ENCODE measurements at places on chromosomes 16 and 17.
A peak's percentile ranks its signal among the peaks of the same experiment; 100 is the strongest.

DNA sequence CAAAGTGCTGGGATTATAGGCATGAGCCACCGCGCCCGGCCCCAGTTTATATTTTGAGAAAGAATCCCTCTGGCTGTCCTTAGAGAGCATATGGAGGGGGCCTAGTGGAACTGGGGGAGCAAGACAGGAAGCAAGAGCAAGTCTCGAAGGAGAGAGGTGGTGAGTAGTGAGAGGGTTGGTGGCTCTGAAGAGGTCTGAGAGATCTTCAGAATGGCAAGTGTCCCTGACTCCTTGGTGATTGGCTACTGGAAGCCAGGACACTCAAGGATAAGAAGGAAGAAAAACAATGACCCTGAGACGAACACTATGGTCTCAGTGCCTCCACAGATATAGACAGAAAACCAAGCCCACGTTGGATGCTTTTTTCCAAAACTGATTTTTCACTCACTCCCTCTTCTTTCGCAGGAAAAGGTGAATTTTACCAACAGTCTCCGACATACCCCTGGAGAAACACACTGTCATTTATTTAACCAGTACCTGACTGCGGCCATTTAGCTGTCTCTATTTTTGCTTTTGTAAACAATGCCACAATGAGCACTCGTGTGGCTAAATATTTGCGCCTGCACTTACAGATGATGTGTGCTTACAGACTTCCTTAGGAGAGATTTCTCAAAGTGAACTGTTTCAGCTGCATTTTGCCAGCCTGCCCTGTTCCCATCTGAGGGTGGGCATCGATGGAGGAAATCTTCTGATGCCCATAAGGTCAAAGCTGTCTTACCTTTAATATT lies 15.9 kb upstream of the DOK4 start:
- peak; percentile 22 for DNase-seq

DNA sequence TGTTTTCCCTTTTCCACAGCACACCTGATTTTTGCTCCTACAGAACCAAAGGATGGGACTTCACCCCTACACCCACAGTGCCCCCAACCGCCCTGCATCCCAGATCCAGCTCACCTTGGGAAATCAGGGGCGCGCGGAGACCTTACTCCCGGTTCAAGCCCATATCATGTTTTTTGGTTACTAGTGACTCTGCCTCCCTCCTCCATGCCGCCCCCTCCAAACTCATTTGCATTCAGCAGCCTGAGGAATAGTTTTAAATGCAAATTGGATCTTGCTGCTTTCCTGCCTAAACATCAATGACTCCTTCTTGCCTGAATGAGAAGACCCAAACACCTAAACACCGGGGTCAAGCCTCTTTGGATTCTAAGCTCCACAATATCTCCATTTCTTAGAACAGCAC lies 331.8 kb downstream of the TMEM114 start:
- DNase-seq = no peak

DNA sequence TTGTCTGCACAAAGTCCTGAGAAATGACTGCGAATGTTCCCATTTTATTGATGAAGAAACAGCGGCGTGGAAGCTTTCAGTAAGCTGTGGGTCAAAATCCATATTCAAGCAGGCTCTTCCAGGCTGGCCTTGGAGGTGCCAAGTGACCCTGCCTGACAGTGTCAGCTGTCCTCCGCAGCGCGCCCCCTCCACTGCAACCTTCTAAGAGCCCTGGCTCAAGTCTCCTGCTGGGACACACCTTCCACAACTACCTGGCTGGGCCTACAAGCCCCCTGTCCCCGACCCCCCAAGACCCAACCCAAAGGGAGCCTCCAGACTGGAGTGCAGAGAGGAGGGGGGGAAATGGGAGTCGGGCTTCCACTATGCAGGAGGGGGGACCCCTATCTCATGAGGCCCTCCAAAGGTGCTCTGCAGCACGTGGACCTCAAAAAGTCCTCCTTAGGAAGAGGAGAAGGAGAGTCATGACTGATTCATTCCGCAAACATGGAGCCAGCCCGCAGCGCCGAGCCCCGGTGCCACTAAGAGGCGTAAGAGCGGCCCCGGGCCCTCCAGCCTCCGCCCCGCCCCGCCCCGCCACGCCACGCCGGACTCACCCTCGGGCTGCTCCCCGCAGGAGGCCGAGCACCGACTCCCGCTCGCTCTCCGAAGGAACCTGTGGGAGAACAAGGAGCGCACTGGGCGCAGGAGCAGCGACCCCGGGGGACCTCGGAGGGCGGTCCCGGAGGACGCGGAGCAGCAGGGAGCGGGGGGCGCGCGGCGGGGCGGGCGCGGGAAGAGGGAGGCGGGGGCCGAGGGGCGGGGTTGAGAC lies 574 bp downstream of the MPP3 start:
- peak; percentile 42 for DNase-seq

DNA sequence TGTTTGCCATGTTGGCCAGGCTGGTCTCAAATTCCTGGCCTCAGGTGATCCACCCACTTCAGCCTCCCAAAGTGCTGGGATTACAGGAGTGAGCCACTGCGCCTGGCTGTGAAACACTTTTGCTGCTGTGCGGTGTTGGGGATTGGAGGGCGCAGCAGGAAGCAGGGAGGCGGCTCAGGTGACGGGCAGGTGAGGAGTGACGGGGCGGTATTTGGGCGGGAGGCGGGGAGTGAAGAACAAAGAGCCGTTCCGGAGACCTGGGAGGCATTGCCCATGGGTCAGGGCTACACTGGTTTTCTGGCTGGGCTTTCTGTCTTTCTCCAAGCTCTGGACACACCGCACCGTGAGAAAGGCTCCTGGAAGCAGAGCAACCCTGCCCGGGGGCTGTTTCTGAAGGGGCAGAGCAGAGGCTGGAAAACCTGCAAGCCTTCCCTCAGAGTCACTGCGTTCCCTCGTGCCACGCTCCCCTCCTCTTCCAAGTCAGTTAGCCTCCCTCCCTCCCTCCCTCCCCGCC lies 22.1 kb downstream of the CRISPLD2 start:
- DNase-seq = peak; percentile 71

- no peak for DNase-seq
These were observed 20.9 kb upstream of the CLEC18A start for GRCh38 chr16:69930117-69930776.

GRCh38 chr17:62882878-62883277 lies 74.8 kb upstream of the MARCHF10 start:
- no peak for DNase-seq

DNA sequence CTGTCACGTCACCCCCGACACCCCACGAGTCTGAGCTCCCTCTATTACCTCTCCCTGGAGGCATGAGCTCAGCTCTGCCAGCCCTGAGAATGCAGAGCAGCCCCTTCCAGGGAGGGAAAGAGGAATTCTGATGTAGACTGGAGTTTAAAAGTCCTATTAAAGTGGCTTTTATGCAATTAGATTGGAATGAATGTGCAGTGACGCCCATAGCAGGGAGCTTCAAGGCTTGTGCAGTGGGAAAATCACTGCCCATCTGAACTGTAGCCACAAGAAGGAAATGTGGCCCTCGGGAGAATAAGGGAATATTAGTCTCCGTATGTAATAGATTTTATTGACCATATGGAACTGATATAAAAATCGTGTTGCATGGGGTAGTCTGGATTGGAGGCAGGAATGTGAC lies 66.9 kb downstream of the ZNF423 start:
- DNase-seq = no peak

DNA sequence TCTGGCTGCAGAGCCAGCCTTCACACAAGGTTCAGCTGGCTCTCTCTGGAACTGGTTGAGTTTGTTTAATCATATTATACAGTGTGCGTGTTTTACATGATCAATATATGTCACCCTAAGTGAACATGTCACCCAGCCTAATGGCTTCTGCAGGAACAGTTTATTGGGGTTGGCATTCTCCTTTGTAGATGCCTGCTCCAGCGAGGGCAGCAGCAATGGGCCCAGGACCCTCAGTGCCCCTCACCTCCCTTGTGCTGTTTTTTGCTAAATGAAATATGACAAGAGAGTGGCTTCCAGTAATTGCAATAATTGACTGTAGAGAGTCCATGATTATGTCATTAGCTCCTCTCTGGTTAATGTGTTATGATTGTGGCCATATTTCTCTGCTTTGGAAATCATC lies 387.2 kb downstream of the TMEM114 start:
- DNase-seq = no peak

DNA sequence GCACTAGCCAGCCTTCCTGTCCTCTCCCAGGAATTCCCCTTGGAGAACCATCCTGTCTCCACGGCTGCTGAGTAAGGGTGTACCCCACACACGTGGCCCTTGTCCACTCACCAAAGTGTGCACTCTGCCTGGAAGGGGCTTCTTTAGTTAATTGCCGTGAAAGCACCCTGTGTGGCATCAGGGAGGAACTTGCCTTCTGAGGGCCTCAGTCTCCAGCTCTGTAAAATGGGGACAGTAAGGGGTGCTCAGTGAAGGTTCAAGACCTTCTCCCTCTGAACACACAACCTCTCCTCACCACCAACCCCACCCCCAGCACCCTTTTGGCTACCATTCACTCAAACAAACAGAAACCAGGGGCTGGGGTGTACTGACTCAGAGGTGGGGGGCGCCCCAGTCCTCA lies 59.1 kb upstream of the LHX1 start:
- no peak for DNase-seq

DNA sequence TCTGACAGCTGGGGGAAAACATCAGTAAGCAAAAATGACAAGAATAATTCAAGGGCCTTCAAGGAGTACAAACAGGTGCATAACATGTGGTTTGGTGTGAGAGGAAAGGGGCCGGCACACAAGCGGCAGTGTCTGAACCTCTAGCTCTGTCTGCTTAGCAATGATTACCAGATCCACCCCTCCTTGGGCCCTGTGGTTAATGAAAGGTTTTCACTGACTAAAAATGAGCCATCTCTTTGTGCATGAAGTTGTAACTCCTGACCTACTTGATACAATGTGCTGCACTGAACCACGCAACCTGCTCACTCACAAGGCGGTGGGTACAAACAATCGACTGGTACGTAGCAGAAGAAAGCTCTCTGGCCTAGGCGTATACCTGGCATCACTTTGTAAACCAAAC lies 15.1 kb downstream of the FAM117A start:
- DNase-seq = no peak

GRCh38 chr16:59320657-59321056 lies 586.5 kb upstream of the GOT2 start:
- no peak for DNase-seq

- no peak for DNase-seq
These were observed 43.4 kb upstream of the IRX6 start for GRCh38 chr16:55280587-55280986.

DNA sequence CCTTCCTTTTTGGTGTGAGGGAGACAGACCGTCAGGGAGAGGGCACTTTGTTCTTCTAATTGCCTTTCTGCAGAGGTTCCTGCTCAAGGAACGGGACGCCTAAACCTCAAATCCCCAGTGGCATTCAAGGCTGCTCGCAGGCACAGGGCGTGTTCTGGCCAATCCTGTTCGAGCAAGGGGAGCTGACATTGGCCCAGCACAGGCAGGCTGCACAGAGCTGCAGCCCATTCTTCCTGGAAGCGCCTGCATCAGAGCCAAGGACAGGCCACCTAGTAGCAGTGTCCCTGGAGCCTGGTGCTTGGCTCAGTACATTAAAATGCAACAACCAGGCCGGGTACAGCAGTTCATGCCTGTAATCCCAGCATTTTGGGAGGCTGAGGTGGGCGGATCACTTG lies 72.2 kb upstream of the CREBBP start:
- DNase-seq = no peak

DNA sequence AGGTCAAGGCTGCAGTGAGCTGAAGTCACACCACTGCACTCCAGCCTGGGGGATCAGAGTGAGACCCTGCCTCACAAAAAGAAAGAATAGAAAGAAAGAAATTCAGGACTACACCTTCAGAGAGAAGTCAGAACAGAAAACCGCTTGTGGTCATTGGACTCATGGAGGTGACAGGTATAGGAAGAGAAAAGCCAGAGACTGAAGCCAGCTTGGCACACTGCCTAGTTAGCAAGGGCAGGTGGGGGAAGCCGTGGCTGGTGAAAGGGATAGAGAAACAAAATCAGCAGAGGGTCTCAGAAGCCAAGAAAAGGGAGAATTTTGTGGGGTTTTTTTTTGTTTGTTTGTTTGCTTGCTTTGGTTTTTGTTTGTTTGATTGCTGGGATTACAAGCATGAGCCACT lies 32.9 kb upstream of the SKAP1 start:
- peak; percentile 54 for DNase-seq
